Mesothelial cell of epicardium (in vitro differentiated cells): ENCODE measurements at places on chromosomes 13 and 19.
A peak's percentile ranks its signal among the peaks of the same experiment; 100 is the strongest.

- no peak for DNase-seq
Measured at GRCh38 chr19:19280561-19280960, 7.5 kb upstream of the TM6SF2 start.

GRCh38 chr19:38417544-38418506, 8.2 kb downstream of the RASGRP4 start:
- DNase-seq = no peak

DNA sequence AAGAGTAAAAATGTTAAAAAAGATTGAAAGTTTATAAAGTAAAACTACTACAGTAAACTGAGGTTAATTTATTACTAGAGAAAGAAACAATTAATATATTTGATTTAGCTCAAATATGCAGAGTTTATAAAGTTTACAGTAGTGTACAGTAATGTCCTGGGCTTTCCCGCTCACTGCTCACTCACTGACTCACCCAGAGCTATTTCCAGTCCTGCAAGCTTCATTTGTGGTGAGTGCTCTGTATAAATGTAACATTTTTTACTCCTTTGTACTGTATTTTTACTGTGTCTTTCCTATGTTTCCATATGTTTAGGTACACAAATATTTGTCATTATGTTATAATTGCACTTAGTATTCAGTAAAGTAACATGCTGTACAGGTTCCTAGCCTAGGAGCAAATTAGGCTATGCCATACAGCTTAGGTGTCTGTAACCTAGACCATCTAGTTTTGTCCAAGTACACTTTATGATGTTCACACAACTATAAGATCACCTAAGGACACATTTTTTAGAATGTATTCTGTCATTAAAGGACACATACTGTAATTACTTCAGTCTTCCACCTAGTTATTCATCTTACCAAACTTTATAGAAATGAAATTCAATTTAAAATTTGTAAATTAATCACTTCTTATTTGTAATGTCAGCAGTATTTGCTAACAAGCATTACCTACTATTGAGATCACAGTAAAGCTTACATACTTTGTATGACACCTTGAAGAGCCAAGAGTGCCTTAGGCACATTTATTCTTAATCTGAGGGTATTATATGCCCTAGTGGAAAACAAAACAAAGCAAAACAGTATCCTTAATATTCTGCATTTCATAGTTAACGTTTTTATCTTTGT, 683.4 kb downstream of the PCDH9 start:
- DNase-seq = no peak

DNA sequence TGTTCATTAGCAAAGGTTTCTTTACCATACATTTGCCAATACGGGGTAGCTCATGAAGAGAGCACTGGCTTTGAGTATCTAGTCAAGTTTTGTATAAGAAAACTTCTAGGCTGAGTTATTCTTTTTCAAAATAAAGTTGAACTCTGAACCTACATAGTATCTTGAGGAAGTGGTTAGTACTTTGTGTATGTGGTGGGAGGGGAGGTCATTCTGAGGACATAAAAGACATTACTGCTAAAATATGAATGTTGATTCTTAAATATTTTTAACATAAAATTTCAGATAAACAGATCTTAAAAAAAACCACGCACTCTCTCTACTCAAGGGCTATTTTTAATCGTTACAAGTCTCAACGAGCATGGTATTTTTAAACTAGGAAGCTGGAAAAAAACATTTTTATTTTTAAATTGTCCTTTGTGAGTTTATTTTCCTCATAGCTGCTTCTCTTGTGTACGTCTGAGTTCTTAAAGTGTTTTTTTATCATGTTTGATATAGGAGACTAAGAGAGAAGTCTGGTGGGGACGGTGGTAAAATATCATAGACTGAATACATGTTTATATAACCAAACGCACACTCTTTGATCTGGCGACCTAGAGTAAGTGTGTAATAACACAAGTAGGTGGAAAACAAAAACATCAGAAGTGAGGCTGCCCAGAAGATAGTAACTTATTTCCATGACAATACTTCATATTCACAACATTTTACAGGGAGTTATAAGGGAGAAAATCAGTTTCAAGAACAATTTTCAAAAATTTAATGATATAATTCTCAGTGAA, 118.0 kb upstream of the POSTN start:
- no peak for DNase-seq

DNA sequence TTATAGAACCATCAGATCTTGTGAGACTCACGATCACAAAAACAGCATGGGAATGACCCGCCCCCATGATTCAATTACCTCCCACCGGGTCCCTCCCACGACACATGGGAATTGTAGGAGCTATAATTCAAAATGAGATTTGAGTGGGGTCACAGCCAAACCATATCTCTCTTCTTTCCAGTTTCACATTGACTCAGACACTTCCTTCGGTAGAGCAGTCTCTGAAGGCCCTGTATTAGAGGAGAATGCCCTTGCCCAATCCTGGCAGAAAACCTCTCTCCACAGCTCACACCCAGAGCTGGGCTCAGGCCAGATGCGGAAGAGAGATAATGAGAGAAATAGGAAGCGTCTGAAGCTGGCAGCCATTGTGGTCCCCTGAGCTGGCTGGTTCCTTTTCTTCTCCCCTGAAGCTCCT, 72.4 kb upstream of the CLDN10 start:
- no peak for DNase-seq

DNA sequence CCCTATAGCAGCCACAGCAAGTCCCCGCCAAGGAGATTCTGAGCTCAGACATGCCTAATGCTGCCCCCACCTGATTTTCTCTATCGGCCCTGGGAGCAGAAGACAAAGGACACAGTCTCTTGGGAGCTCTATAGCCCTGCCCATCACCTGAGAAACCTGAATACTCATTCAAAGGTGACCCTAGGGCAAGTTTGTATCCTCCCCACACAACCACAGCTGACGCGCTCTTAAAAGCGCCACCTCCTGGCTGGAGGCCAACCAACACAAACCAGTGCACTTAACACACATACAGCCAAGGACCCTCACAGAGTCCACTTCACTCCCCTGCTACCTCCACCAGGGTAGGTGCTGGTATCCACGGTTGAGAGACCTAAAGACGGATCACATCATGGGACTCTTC, 8.8 kb upstream of the IGFL4 start:
- no peak for DNase-seq

DNA sequence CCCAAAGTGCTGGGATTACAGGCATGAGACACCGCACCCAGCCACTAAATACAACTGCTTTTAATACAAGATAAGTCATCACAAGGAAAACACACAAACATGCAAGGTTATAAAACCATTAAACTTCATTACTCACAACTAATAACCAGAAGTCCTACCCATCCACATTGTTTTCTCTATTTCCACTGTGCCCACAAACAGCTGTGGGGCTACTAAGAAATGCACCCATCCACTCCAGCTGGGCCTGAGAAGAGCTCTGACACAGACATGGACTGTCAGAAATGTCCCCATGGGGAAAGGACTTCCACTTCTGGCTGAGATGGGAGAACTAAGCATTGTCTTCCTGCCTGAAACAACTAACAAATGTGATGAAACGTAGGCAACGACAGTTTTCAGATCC, 17.2 kb downstream of the SAFB2 start:
- DNase-seq = no peak

DNA sequence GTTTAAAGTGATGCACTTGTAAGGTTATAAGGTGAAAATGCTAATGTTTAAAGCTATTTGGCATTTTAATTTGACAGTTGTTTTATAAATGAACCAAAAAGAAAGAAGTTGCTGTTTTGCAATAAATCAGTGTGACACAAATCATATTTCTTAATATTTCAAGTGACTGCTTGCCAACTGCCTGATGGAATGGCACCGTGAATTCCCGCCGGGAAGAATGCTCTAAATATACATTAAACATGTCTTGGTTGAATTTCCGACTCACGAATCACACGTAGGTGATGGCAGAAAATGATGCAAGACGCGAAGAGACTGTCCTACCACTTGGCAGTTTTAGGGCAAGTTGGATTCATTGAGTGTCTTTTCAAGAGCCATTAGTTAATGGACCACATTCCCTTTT, 3.1 kb upstream of the GJB2 start:
- no peak for DNase-seq

DNA sequence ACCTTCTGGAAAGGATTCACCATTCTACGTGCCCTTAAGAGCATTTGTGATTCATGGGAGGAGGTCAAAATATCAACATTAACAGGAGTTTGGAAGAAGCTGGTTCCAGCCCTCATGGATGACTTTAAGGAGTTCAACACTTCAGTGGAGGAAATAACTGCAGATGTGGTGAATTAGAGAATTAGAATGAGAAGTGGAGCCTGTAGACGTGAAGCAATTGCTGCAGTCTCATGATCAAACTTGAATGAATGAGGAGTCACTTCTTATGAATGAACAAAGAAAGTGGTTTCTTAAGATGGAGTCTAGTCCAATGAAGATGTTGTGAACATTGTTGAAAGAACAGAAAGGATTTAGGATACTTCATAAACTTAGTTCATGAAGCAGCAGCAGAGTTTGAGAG, 129.1 kb downstream of the TNFRSF19 start:
- DNase-seq = no peak

GRCh38 chr13:24272452-24273161, 36.8 kb upstream of the C1QTNF9 start:
- no peak for DNase-seq

GRCh38 chr19:28008695-28009094, 1204.3 kb downstream of the UQCRFS1 start:
- no peak for DNase-seq

DNA sequence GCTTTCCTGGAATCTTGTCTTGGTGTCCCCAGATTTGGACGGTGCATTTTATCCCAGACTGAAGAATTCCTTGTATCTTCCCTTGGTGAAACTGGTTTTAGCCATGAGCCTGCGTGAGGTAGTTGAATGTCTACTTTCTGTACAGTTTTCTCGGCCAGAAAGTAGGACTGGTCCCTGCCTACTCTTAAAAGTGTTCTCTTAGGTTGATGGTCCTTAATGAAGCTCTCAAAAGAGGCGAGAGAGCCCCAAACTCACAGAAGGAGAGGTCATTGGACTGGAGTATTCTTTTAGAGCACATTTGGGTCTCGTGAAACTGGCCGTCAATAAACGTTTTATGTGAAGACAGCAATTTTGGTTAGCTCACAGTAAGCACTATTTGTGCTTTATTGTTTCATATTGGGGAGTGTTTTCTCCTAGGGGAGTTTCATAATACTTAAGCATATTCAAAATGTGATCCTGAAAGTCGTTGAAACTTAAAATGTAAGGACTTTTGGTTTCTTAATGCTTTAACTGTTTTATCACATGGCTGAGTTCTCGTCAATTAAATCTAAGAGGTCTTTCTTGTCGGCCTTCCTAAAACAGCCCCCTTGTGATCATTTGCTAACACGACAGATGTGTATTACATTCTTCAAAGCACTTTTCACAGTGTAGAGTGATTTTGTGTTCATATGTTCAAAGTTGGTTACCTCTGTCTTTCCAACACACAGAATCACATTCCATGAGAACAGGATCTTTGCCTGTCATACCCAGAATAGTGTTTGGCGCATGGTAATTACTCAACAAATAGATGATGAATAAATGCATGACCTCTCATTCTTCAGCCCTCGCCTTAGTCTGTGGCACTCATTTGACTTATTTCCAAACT, 889 bp downstream of the GTF2F2 start:
- no peak for DNase-seq

GRCh38 chr19:38265213-38265861, 964 bp downstream of the SPINT2 start:
- DNase-seq = no peak

- no peak for DNase-seq
Measured at GRCh38 chr13:34216256-34216655, 398.3 kb downstream of the RFC3 start.

DNA sequence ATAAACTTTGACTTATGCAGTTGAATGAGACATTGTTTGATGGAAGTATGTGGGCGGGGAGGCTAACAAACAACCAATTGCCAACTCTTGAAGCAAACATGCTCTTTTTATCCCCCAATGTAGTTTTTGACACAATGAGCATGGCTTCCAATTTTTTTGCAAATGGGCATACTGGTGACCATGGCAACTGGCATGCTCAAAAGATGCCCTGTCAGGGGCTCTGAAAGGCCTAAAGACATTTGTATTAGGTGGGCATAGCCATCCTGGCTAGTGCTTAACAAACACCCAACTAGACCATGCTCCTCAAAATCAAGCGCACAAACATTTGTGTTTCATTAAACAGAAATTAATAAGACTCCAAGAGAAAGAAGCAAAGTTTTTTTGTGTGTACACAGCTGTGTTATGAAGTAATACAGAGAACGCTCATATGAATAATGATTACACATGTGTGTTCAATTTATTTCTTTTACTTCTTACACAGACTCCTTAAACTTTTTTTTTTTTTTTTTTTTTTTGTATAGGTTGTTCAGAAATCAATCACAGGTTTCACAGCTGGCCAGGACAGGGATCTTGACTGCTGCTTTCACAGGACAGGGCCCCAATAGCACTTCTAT, 95.6 kb downstream of the DLEU7 start:
- no peak for DNase-seq

DNA sequence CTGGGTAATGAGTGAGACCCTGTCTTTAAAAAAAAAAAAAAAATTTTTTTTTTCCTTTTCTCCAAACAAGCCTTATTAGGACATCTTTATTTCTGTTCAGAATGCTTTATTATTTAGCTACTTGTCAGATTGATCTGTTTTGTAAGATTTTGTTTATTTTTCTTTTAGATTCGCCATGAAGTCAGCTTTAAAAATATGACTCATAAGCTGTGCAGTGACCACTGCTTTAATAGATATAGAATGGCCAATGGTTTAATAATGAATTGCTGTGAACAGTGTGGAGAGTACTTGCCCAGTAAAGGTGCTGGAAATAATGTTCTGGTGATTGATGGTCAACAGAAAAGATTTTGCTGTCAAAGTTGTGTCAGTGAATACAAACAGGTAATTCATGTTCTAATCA, 47.7 kb downstream of the ZMYM2 start:
- no peak for DNase-seq

DNA sequence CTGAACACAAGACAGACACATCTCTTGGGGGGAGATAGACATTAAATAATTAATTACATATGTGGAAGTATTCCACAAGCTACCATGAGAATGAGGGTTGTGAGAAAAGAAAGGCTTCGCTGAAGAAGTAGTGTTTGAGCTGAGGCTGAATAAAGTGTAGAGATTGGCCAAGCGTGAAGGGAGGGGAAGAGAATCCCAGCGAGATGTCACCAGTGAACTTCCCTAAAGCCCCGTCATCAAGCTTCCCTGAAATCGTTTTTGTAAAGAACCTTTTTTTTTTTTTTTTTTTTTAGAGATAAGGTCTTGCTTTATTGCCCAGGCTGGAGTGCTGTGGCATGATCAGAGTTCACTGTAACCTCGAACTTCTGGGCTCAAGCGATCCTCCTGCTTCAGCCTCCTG, 235.2 kb downstream of the KCNRG start:
- DNase-seq = no peak

GRCh38 chr13:109787135-109787954, 962 bp upstream of the IRS2 start:
- DNase-seq = peak; percentile 71
